Activated CD8-positive, alpha-beta T cell treated with anti-CD3 and anti-CD28 coated beads for 36 hours (primary cell): ENCODE measurements at places on chromosomes 16 and 17. TPM values are rescaled to one million over a fixed set of nuclear protein-coding genes. Genes with fewer than 3 reads are reported as not detected.

ABCA8 gene
- not detected for total RNA-seq

CHRNE gene
- total RNA-seq, result 0.45 TPM

RPRML gene
- total RNA-seq, result not detected

GRCh38 chr16:75311383-75311938, 60.0 kb upstream of the BCAR1 start:
- no peaks in the 10 kb centered on the region for H3K4me1 ChIP-seq
- no peaks in the 10 kb centered on the region for H3K27me3 ChIP-seq
- peaks cover 13% of the 10 kb centered on the region for H3K36me3 ChIP-seq
- H3K27ac ChIP-seq, result no peak overlapping the region

DNA sequence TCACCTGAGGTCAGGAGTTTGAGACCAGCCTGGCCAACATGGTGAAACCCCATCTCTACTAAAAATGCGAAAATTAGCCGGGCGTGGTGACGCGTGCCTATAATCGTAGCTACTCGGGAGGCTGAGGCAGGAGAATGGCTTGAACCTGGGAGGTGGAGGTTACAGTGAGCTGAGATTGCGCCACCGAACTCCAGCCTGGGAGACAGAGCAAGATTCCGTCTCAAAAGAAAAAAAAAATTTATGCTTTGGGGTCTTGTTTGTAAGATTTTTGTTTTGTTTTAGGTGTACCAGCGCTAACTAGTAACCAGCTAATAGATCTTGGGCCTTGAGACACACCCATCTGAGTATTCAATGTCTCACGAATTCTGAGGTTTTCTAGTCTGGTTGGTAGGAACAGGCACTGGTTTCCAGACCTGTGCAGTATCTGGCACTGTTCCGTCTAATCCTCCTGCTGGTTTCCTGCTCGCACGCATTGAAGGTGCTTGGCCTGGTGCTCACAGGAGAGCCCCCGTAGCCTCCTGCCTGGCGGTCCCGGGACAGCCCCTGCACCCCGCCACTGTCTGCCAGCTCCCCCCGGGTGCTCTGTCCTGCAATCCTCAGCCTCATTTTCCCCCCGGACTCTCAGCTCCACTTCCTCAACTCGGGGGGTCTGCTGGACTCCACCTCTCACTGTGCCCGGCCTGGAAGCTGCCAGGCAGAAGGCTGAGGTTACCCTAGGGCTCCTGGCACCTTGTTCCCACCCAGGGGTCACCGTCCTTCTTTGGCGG, 10.6 kb upstream of the DUS1L start:
- H3K4me1 ChIP-seq, result no peaks in the 10 kb centered on the region
- DNase-seq, result no peak
- no peak overlapping the region for H3K27ac ChIP-seq
- no peak overlapping the region for H3K4me3 ChIP-seq

DNA sequence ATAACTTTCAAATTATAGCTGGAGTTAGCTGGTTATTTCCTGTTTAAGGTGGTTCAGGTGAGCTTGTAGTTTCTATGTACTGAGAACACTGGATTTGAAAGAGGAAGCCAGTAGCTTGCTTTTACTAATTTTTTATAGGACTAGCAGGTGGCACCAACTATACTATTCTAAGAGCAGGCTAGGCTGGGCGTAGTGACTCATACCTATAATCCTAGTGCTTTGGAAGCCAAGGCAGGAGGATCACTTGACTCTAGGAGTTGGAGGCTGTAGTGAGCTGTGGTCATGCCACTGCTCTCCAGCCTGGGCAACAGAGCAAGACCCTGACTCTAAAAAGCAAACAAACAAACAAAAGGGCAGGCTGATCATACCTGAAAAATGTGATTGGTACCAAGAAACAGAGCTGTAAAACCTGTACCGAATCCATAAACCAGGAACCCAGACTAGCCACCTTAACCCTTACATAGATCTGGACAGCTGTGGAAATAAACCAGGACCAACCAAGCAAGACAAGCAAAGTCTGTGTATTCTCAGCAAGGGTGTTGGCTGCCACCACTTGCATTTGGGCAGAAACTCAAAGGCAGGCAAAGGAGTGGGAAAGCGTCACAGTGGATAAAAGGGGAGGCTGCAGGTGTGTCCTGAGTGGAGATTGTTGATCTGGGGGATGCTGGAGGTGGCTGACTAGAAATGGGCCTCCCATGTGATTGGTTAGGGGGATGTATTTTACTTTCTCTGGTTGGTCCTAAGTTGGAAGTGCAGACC, 36.3 kb downstream of the SLC47A1 start:
- no peaks in the 10 kb centered on the region for H3K36me3 ChIP-seq
- no peak overlapping the region for H3K4me3 ChIP-seq
- DNase-seq, result no peak
- no peak overlapping the region for H3K27ac ChIP-seq
- H3K4me1 ChIP-seq, result no peaks in the 10 kb centered on the region
